ENCODE measurements at places on chromosomes 12 and 14.
A peak's percentile ranks its signal among the peaks of the same experiment; 100 is the strongest.

DNA sequence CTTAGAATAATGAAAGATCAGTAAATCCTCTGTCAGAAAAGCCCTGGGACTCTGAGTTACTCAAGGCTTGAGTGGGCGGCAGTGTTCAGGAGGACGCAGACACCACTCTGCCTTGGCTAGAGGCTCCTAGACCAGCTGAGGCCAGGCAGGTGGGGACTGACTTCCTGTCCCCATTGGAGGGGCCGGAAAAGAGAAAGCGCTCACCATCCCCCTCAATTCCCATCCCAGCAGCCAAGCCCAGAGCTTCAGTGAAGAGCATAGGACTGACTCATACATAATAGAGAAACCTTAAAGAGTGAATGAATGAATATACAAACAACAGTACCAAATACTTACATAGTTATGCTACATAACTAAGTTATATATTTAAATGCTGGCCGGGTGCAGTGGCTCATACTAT, 62.0 kb downstream of the PLEKHG7 start:
- no peak for DNase-seq

GRCh38 chr12:10406725-10407124, 2.8 kb downstream of the KLRC4 start:
- no peak for DNase-seq

DNA sequence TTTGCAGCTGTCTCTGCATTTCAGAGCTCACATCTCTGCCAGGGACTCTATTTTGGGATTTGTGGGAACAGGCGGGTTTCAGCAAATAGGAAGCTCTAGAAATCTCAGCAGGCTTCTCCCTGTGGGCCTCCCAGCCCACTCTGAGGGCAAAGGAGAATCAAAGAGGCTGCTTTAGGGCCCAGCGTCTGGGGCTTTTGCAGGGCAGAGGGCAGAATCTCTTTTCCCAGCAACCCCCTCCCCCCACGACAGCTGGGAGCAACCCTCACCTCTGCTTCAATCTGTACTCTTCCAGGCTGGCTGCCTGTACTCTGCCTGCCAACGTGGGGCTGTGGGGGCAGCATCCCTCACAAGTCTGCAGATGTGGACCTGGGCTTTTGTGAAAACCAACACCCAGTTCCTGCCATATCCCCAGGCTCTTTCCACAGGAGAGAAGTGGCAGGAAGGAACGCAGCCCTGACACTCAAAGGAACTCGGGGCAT, 529.6 kb upstream of the TBX3 start:
- peak; percentile 4 for DNase-seq

DNA sequence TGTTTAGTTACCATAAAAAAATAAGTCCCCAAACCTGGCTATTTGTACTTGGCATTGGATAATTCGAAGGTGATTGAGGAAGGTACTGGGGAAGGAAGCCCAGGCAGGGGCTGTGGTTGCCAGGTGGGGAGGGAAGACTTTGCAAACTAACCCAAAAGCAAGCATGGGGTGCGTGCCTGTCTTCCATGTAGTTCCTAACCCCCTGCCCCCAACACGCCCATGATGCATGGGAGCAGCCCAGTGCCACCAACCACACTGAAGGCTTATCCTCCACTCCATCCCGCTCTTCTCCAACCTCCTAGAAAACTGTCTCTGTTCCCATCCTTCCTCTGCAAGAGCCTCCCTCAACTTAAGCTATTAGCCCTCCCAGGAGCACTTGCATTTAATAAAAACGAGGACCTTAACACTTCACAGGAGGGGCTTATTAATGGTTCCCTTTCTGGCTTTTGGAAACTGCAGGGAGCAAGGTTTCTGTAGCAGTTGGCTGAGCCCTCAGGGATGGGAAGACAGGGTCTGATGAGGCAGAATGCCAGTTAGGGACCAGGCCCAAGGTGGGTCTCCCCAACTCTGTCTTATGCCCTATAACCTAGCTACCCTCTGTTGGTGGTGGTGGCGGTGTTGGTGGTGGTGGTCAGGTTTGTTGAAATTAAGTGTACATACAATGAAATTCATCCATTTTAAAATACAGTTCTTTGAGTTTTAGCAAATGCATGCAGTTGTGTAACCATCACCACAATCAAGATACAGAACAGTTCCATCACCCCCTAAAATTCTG, 96.0 kb downstream of the ZFP36L1 start:
- no peak for DNase-seq

GRCh38 chr14:46818147-46818546, 166.6 kb upstream of the RPL10L start:
- no peak for DNase-seq

DNA sequence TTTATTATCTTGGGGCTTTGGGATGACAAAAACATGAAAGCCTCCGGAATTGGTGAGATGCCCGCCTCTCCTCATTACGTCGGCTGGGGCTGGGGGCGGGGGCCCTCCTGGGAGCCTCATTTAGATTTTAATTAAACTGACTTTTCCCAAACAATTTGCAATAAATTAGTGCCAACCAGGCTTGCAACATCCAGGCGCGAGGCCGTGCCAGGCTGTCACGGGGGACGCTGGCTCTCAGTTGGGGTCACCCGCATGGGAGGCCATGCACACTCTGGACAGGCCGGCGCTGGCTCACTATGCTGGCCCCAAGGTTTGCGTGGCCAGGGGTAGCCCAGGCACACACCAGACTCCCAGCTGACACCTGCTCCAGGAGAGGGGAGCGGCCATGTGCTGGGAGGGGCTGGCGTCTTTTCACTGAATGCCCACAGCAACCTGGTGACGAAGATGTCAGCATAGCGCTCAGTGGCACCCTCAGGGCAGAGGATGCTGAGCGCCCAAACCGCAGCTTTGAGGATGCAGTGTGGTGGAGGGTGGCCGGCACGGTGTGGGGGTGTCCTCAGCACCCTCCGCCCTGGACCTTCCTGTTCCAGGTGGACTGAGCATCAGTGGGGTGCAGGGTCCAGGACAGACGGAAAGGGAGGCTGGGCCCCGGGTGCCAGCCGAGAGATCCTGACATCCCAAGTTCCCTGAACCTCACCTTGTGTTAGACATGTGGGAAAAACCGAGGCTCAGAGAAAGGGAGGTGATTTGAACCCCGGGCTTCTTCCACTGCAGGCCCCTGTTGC, 190.8 kb upstream of the C14orf180 start:
- peak; percentile 32 for DNase-seq

DNA sequence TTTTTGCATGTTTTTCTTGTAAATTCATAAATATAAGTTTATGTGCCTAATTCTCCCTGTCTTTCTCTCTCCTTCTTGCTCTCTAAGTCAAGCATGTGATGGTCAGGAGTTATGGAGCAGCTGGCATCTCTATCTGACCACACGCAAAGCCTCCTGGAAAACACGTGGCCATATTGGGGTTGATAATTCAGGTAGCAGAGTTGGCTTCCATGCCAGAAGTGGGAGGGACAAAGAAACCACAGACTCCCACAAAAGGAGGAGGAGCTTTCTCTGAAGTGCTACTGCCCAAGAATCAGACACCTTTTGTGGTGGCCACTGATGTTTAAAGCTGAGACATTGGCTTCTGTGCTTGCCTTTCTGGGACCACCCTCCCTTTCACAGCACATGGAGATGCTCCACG, 517.6 kb upstream of the TMEM132C start:
- DNase-seq, result no peak

DNA sequence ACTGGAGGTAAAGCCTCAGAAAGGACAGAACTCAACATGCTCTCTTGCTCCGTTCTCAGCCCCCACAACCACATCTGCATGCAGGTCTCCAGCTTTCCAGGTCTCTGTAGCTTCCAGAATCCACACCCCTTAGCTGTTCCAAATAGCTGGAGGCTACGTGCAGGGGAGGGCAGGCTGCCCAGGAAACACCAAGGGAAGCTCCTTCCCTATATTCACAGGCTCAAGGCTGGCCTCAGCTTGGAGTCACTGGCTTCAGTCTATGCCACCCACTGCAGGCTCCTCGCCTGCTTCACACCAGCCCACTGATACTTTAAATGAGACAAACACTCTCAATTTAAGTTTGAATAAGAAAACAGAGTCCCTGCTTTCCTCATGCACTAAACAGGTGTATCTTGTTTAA, 73.3 kb downstream of the ASCL4 start:
- no peak for DNase-seq

- DNase-seq, result no peak
These were observed 454.8 kb downstream of the AEBP2 start for GRCh38 chr12:19894050-19894449.

- no peak for DNase-seq
These were observed 250.6 kb downstream of the MSRB3 start for GRCh38 chr12:65529106-65529505.

GRCh38 chr14:104941508-104942365, 17.1 kb downstream of the PLD4 start:
- DNase-seq, result no peak

GRCh38 chr12:44076871-44077270, 241.0 kb downstream of the TMEM117 start:
- DNase-seq, result no peak

GRCh38 chr14:45891417-45892080, 638.5 kb upstream of the MIS18BP1 start:
- DNase-seq, result peak; percentile 78

GRCh38 chr12:116708826-116709756, 28.8 kb downstream of the SPRING1 start:
- peak; percentile 76 for DNase-seq

- DNase-seq, result no peak
These were observed 213.6 kb downstream of the C12orf42 start for GRCh38 chr12:103282124-103282523.

- DNase-seq, result no peak
These were observed 6.7 kb upstream of the NFATC4 start for GRCh38 chr14:24361326-24361725.

- no peak for DNase-seq
These were observed 38.1 kb upstream of the GARIN2 start for GRCh38 chr14:67151082-67151666.

DNA sequence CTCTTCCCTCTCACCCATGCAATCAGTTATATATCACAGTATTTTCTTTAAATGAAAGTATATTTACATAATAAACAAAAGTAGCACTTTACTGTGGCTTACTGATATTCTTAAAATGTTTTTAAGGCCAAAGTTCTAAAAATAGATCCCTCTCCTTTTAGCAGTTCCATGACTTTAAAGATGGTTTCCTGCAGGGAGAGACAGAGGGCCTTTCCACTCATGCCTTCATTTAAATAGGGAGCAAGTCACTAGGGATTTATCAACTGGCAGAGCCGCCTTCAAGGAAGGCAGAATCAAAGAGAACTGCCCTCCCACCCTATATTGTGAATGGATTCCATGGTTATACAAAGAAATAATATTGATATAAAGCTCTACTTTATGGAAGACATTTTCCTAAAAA, 55.5 kb downstream of the DUSP16 start:
- no peak for DNase-seq

DNA sequence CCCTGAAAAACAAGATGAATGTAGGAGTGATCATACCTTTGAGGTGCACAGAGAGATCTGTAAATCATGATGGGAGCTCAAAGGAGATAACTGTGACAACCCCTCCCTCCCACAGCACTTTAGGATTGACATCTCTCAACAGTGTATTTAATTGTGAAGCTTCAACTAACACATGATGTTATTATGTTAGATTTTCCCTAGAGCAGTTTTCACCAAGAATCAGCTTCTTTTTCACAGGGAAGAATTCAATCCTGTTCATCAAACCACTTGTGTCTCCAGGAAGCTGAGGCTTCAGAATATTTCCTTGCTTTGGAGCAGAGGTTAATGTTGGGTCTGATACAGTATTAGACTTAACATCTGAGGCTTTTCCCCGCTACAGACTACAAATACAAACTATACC, 11.8 kb downstream of the RPS6KA5 start:
- no peak for DNase-seq

- DNase-seq, result no peak
These were observed 200.8 kb upstream of the HMGA2 start for GRCh38 chr12:65623507-65623906.

GRCh38 chr12:5276327-5276880, 155.5 kb upstream of the NTF3 start:
- DNase-seq, result no peak

DNA sequence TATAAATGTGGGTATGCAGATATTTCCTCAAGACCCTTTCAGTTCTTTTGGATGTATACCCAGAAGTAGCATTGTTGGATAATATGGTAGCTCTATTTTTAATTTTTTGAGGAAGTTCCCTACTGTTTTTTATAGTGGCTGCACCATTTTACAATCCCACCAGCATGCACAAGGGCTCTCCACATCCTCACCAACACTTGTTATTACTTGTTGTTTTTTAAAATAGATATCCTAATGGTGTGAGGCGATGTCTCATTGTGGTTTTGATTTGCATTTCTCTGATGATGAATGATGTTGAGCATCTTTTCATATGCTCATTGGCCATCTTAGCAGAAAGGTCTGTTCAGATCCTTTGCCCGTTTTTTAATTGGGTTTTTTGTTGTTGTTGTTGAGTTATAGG, 47.1 kb downstream of the DIP2B start:
- no peak for DNase-seq

DNA sequence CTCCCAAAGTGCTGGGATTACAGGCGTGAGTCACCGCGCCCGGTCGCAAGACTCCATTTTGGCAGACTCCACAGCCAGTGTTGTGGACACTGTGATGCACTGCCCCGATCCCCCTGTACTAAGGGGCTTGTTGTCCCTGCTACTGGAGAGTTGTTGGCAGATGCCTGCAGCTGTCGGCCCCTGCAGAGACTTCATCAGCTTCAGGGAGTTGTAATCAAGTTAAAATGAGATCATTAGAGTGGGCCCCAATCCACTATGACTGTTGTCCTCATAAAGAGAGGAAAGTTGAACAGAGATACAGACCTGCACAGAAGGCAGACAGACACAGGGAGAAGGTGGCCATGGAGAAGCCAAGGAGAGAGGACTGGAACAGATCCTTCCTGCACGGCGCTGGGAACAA, 23.7 kb upstream of the TUBA1A start:
- no peak for DNase-seq

DNA sequence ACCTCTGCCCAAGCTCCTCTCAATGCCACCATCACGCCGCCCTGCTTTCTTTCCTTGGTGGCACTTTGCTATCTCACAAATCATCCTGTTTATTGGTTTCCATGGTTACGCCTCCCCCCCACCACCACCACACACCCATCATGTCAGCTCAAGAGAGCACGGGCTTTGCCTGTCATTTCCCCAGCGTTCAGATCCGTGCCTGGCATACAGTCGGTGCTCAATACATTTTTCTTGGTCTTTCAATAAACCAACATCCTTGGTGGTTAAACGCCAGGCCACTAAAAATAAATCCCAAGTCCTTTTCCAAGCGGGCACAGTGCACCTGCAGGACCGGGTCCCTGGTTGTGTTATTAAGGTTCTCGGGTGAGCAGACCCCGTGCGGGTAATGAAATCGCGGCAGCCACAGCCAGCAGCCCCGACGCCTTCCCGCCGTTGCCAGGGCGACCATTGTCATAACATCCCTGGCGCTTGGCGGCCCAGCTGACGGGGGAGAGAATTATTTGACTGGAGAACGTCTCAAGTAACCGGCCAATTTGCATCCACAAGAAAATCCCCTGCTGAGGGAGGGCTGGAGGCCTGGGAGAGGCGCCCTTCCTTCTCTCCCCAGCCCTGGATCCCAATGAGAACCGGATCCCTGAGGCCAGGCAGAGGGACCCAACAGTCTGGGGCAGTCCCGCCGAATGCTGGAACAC, 92.9 kb downstream of the KSR2 start:
- DNase-seq, result peak; percentile 77

- no peak for DNase-seq
These were observed 762.4 kb downstream of the SLC6A15 start for GRCh38 chr12:84150201-84150600.
